ENCODE measurements at places on chromosomes 13 and 19.

GRCh38 chr13:64054321-64054720 lies 2638.7 kb upstream of the PCDH20 start:
- no peak for DNase-seq

- DNase-seq = no peak
These were observed 20.4 kb downstream of the PRR36 start for GRCh38 chr19:7853770-7854128.

DNA sequence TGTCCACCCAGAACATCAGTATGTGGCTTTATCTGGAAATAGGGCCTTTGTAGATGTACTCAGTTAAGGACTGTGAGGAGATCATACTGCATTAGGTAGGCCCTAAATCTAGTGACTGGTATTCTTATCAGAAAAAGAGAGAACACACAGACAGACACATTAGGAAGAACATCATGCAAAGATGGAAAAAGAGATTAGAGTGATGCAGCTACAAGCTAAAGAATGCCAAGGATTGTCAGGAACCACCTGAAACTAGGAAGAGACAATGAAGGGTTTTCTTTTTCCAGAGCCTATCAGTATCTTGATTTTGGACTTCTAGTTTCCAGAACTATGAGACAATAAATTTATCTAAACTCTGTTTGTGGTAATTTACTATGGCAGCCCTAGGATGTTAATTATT lies 15.0 kb upstream of the DZIP1 start:
- no peak for DNase-seq

GRCh38 chr19:511101-511851 lies 4.0 kb downstream of the TPGS1 start:
- no peak for DNase-seq

DNA sequence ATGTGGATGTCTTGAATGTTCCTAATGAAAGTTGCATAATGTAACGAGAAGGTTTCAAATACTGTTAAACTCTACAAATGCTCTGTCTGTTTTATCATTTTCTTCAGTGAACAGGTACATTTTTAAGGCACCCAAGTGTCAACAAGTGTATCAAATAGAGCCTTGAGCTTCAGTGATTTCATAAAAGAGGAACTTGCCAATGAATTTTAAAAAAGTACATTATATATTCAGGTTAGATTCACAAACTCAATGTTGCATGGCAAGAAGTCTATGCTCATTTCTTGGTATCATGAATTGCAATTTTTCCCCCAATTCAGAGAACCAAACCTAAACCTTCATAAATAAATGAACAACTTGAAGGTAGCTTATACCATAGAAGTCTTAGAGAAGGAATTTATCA lies 838.8 kb downstream of the PCDH9 start:
- DNase-seq = no peak

- DNase-seq = no peak
These were observed 4.8 kb downstream of the DPF1 start for GRCh38 chr19:38219221-38219620.

DNA sequence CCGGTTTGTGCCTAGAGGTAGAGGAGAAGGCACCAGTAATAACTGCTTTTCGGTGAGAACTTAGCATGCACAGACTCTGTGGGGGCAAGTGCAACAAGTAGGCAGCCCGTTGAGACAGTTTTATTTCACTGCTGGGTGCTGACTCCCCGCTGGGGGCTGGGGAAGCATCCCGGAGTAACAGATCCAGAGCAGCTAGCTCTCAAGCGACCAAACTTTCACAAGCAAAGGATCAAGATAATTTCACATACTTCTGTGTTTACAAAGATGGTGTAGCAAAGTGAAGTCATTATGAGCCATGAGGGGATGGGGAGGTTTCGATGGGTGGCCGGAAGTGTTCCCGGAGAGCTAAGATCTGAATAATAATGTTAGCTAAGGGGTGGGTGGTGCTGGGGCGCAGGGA lies 2.8 kb downstream of the NACC1 start:
- DNase-seq = no peak

GRCh38 chr19:35327642-35328041 lies 1.3 kb upstream of the CD22 start:
- no peak for DNase-seq

- no peak for DNase-seq
These were observed 749.7 kb downstream of the DIAPH3 start for GRCh38 chr13:59414006-59414405.

DNA sequence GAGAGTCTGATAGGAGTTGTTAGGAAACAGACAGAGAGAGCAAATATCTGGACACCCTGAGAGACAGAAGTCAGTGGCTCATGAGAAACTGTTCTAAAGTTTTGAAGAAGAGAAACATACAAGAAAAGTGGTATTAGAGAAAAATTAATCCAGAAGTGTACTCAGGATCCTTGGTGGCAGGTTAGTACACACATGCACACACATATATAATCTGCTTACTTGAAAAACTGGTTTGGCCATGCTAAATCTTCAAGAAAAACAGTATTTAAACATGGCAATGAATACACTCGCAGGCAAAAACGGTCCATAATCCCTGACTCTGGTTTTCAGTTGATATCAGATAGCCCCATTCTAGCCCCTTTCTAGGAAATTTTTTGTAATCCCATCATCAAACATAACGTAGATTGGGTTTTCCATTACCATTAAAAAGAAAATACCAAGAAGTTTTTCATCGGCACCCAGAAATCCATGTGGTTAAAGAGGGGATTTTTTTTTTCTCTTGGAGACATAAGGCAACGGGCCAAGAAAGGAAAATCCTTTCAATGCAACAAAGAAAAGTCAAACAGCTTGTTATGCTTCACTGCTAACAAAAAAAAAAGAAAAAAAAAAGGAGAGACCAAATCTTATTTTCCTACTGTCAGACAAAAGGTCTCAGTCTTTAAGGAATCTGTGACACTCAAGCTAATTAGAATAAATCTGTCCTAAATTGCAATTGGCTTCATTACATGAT lies 178.0 kb upstream of the MIR17HG start:
- DNase-seq = peak; percentile 35

DNA sequence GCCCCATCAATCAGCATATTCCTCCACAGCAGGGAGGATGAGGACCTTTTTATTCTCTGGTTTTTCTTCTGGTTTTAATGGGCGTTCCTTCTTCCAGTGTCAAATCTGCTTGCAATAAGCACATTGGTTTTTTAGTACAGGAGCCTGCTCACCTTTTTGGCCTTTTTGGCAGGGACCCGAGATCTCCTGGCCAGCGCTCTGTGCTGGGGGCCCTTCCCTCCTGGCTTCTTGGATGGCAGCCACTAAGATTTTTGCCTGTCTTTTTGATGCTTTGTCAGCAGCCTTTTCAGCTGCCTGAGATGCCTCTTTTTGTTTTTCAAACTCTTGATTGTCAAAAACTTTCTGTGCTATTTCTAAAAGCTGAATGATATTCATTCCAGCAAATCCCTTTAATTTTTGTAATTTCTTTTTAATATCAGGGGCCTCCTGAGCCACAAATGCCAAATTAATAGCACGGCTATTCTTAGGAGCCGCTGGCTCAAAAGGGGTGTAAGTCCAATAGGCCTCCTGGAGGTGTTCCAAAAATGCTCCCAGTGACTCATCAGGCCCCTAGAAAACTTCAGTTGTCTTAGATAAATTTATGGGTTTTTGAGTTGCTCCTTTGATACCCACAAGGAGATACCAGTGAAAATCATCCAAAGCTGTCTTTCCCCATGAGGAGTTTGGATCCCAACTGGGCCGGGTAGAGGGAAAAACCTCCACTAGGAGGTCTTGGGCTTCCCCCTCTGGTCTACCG lies 73.0 kb downstream of the ZNF100 start:
- no peak for DNase-seq

DNA sequence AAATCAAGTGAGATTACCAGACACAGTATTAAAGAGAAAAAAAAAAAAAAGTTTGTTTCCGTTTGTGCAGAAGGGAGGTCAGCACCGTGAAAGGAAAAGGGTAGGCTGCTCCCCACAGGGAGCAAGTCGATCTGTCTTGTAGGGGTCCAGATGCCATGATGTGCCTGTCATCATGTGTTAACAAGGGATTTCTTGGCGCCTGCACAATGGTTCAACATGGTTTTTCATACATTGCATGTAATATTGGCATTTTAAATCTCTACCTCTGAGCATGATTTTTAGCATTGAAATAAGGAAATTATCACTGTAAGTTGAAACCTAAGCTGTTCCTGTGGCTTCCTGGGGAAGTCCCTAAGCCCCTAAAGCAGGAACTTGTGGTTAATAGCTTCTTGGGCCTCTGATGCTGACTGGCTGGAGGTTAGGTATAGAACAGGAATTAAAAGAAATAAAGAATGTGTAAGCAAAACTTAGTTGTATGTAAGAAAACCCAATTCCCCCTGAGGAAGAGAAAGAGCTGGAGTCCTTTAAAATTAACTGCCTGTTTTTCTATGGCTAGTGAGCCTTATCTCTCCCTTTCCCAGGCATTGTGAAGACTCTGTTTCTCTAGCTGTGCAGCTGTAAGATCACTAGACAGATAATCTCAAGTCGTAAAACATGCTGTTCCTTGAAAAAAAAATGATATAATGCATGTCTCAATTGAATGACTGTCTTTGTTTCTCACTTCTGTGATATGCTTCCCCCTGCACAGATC lies 7.4 kb upstream of the FCGBP start:
- DNase-seq = no peak

GRCh38 chr13:76029706-76030105 lies 393.6 kb downstream of the LMO7 start:
- no peak for DNase-seq

GRCh38 chr19:49338023-49338677 lies 2.9 kb downstream of the CD37 start:
- DNase-seq = no peak
